LHCN-M2 (cell line): ENCODE measurements at places on chromosomes 7 and 10.

DNA sequence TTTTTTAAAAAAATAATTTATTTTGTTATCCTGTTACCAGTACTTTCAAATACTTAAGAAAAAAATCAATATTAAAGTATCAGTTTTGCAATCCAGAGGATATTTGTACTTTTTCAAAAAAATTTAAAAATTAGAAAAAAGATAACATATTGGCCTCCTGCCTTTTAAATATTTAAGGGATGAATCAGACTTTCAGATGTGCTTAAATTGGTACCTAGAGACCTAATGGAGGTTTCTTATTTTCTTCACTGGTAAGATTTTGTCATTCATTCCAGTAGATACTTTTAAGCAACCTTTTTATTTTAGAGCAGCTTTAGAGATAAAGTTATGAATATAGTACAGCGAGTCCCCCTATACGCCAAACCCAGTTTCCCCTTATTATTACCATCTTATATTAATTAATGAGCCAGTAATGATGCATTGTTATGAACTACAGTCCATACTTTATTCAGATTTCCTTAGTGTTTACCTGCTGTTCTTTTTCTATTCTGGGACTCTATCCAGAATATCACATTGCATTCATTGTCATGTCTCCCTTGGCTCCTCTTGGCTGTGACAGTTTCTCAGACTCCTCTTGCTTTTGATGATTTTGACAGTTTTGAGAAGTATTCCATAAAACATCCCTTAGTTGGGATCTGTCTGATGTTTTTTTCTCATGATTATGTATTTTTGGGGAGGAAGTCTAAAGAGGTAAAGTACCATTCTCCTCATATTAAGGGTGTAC, 34.2 kb downstream of the BICC1 start:
- DNase-seq = no peak

- DNase-seq = no peak
Observed at GRCh38 chr10:128868481-128868880, 598.6 kb upstream of the MGMT start.

DNA sequence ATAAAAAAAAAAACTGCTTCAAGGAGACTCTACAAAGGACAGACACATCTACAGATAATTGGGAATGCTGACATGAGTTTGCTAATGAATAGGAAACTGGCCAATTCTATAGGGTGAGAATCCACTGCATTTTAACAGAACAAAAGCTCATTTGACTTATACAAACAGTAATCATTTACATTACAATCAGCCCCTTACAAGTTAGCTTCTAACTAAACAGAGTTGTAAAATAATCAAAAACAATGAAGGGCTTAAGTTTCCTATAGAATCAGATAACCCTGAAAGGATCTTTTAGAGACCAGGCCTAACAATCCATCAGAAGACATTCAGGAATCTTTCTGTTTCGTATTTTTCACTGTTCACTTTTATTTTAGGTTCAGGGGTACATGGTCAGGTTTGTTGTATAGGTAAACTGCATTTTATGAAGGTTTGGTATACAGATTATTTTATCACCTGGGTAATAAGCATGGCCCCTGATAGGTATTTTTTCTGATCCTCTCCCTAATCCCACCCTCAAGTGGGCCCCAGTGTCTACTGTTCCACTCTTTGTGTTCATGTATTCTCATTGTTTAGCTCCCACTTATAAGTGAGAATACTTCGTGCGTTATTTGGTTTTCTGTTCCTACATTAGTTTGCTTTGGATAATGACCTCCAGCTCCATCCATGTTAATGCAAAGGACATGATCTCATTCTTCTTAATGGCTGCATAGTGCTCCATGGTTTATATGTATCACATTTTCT, 131.3 kb upstream of the NOBOX start:
- no peak for DNase-seq

DNA sequence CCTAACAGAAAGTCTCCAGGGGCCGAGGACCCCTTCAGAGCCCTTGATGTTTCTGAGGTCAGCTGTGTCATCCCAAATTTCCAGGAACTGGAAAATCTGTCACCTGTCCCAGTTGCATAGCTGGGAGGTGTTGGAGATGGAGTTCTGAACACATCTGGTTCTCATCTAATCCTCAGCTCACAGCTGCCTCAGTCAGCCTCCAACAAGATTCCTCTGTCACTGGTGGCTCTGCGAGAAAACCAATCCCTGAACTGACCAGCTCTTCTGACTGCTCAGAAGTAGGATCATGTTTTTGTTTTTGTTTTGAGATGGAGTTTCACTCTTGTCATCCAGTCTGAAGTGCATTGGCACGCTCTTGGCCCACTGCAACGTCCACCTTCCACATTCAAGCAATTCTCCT, 37.6 kb upstream of the MYL10 start:
- DNase-seq = no peak

GRCh38 chr10:3978174-3978573, 193.2 kb upstream of the KLF6 start:
- peak; percentile 51 for DNase-seq

DNA sequence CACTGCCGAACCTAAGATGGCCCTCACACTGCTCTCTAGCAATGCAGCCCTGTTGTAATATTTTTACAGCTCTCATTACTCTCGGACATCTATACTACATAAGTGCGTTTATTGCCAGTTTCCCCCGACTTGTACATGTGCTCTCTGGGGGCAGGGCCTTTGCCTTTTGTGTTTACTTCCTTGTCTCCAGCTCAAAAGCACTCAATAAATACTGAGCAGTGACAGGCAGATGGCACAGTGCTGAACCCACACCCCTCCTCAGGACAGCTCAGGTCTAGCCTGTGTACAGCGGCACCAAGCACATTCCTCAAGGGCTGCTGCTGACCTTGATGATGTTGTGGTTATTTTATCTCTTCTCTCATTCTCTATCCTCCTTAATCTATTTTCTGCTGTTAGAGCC, 68.0 kb upstream of the ELMO1 start:
- no peak for DNase-seq

DNA sequence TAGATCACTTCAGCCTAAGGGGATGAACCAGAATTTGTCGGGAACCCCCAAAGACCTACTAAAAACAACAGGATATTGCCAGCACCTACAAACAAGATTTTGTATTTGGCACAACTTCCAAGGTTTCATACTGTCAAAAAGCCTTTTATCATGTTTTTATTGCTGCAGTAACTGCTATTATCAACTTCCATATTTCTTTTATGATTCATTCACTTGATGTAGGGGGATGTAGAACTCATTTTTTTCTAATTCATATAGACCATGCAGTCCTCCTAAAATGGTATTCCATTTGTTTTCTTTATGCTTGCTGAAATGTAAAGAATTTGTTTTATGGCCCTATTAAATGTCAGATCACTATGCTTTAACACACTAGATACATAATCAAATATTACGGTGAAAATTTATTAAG, 30.0 kb upstream of the WNT16 start:
- DNase-seq = no peak

- no peak for DNase-seq
Observed at GRCh38 chr10:87652261-87652660, 7.4 kb upstream of the PAPSS2 start.

DNA sequence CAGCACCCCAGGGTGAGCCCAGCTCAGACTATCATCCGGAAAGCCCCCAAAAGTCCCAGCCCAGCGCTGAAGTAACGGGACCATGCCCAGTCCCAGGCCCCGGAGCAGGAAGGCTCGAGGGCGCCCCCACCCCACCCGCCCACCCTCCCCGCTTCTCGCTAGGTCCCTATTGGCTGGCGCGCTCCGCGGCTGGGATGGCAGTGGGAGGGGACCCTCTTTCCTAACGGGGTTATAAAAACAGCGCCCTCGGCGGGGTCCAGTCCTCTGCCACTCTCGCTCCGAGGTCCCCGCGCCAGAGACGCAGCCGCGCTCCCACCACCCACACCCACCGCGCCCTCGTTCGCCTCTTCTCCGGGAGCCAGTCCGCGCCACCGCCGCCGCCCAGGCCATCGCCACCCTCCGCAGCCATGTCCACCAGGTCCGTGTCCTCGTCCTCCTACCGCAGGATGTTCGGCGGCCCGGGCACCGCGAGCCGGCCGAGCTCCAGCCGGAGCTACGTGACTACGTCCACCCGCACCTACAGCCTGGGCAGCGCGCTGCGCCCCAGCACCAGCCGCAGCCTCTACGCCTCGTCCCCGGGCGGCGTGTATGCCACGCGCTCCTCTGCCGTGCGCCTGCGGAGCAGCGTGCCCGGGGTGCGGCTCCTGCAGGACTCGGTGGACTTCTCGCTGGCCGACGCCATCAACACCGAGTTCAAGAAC, 1.1 kb downstream of the VIM start:
- DNase-seq = peak; percentile 92

DNA sequence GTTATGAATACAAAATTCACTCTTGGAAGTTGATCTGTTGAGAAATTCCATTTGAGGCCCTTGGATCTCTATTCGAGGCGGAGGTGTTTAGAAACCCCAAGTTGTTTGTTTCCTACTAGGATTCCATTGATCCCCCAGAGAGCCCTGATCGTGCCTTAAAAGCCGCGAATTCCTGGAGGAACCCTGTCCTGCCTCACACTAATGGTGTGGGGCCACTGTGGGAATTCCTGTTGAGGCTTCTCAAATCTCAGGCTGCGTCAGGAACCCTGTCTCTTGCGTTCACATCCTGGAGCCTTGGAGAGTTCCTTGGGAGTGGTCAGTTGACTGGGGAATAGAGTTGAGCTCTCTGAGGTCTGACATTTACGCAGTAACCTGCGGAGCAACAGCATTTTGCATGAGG, 1.2 kb downstream of the CFAP69 start:
- DNase-seq = peak; percentile 27

GRCh38 chr10:122632576-122632975, 67.1 kb downstream of the C10orf120 start:
- peak; percentile 40 for DNase-seq

- DNase-seq = peak; percentile 57
Observed at GRCh38 chr10:62027841-62028501, 126.5 kb downstream of the ARID5B start.
